Thoracic aorta (tissue), 2 donors: ENCODE measurements at places on chromosomes 3 and 15. TPM values are rescaled to one million over a fixed set of nuclear protein-coding genes. Genes with fewer than 3 reads are reported as not detected.

SLC22A14 gene
- total RNA-seq = 0.41 TPM

CD96 gene
- total RNA-seq = 13.7 TPM

WDR49 gene
- 0.41 TPM for total RNA-seq

SERINC4 gene
- not detected for total RNA-seq

ADAMTS7 gene
- total RNA-seq = 15.6 TPM

FBXO40 gene
- total RNA-seq = not detected

LRRN1 gene
- total RNA-seq = 7.7 TPM

LRRIQ4 gene
- not detected for total RNA-seq

CFAP91 gene
- total RNA-seq = not detected

CSPG5 gene
- total RNA-seq = 0.92 TPM

EOMES gene
- 0.63 TPM for total RNA-seq

MKRN2OS gene
- not detected for total RNA-seq

CLRN1 gene
- total RNA-seq = not detected

ANKRD34C gene
- total RNA-seq = not detected

LNP1 gene
- total RNA-seq = 3.0 TPM

GOLGA6L7 gene
- total RNA-seq = not detected

PDE8A gene
- 43.7 TPM for total RNA-seq

CLDND1 gene
- total RNA-seq = 175 TPM

PTX3 gene
- total RNA-seq = 175 TPM

KLHL24 gene
- total RNA-seq = 91.7 TPM

CKMT1A gene
- total RNA-seq = not detected

TTLL13 gene
- not detected for total RNA-seq

DNAH12 gene
- total RNA-seq = 0.14 TPM

KBTBD8 gene
- 0.54 TPM for total RNA-seq

SCN11A gene
- not detected for total RNA-seq

AGBL1 gene
- not detected for total RNA-seq

IQCF5 gene
- not detected for total RNA-seq
